ENCODE measurements at places on chromosomes 16 and 17.

DNA sequence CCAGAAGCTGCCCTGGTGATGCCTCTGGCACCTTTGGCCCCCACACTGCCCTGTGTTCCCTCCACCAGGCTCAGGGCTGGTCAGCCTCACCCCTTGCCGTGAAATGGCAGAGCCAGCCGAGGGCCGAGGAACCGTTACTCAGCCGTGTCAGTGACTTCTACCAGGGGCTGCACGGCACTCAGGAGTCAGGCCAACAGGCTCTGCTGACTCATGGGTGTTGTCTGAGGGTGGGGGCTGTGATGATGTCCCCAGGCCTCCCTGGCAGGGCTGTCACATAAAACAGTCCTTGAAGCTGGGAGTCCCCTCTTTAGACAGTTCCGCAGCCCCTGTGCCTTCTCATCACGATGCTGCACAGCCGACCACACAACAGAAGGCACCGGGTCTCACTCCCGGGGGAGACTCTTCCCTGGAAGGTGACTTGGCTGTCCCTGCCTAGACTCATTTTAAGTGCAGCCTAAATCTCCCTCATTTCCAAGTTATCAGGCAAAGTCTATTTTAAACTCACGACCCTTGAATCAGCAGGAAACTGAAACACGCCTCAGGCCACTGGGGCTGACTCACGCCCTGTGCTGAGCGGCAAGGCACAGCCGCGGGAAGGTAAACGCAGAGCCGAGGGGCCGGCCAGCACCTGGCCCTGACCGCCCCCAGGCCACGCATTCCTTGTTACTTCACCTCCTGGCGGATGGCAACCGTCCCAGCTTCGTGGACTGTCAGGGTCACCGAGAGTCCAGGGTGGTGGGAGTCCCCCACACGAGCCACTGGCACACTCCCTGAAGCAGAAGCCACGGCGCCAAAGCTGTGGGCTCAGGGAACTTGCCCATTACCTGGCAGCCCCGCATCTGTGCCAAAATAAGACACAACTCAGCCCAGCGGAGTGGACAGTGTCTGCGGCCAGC, 102.6 kb downstream of the ZNF778 start:
- DNase-seq: no peak

GRCh38 chr17:40538019-40538935, 27.0 kb downstream of the CCR7 start:
- no peak for DNase-seq

DNA sequence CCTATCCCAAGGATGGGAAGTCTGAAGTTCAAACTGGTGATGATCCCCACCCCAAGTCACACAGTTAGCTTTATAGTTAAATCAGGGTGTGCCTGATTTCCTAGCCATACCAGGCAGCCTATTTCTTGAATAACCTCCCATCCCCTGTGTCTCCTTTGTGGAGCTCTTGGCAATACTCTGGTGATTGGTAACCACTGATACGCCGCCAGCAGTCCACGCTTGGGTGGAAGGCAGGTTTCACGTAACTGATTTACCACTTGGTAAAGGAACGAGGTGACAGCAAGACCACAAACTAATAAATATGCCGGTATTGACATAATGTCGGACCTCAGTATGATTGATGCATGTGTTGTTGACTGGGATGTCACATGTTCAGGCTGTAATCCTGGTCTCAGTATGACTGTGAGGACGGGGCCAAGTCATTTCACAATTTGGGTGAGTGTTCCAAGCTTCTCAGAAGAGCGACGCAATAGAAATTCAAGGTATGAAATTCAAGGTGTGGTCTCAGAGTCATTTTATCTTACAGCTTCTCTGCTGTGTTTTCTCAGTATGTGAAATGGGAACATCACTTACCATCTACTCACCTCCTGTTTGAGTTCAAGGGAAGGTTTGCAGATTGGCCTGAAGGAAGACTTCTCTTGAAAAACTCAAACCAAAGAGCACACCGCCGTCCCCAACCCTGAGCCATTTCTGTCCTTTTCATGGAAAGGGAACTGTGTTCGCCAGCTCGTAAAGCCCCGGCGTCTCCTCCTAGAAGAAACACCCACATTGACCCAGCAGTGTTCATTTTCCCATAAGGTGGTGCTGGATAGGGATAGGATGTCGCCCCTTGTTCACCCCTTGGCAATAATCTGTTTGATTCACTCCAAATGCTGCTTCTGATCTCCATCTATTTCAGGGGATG, 678.9 kb downstream of the WWOX start:
- no peak for DNase-seq

GRCh38 chr16:64206862-64207261, 915.0 kb downstream of the CDH11 start:
- DNase-seq: no peak

DNA sequence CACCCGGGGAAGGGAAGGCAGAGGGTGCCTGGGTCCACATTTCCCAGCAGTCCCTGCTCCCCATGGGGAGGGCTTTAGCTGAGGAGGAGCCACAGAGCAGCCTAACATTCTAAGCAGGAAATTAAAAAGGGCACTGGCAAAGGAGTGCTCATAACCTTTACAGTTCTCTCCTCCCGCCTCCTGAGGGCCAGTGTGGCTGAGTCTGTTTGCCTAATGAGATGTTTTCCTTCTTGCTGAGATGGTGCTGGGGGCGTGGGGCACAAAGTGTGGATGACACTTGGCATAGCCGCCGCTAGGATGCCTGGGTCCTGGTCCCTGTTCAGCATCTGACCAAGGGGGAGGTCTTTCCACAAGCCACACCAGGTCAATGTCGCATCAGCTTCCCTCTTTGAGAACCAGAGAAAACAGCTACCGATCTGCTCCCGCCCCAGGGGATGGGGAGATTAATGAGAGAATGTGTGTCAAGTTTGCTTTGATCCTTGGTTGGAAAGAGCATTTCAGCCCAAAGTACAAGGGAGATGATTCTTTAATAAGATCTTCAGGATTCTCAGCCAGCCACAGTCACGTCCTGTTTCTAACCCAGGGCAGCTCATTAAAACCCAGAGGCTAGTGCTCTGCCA, 5.8 kb downstream of the KIF18B start:
- DNase-seq: no peak

DNA sequence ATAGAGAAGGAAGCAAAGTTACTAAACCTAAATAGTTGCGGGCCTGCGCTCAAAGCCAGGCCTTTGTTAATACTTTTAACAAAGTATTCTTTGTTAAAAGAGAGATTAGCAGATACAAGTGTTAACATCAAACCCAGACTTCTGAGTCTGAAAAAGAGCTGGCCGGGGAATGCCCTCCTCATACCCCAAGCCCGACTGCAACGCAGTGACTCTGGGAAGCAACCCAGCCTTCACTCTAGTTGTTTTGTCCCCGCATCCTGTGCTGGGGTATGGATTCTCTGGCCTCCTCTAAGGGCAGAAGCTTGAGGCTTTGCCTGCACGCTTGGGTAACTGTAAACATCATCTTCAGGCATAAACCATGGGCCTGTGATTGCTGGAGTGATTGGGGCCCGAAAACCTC, 48.3 kb downstream of the ADCY7 start:
- no peak for DNase-seq

DNA sequence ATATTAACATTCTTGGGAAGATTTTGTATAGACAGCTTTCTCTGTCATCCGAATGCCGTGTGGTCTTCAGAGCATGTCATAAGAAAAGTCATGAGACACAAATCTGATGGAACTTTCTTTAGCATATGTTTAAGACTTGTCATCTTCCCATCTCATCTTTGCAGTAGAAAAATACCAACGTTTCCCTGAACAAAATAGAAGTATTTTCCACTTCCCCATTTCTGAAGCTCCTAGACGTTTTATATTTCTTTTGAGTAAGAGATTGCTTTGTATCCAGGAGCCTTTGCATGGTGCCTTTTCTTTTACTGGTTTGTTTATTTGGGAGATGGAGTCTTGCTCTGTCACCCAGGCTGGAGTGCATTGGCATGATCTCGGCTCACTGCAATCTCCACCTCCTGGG, 235.1 kb downstream of the PRKCA start:
- no peak for DNase-seq

- no peak for DNase-seq
Measured at GRCh38 chr16:71966932-71967331, 33.3 kb downstream of the PKD1L3 start.

DNA sequence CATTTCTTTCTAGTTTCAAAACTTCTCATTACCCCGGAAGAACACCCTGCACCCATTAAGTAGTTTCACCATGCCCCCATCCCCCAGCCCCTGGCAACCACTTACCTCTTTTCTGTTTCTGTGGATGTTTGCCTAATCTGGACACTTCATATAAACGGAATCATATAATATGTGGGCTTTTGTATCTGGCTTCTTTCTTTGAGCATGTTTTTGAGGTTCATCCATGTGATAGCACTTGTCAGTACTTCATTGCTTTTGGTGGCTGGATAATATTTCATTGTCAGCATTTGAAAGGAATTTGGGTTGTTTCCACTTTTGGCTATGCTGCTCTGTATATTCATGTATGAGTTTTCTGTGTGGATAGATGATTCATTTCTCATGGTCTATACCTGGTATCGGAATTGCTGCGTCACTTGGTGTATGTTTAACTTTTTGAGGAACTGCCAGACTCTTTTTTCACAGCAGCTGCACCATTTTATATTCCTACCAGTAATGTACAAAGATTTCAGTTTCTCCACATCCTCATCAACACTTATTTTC, 30.0 kb upstream of the SLC5A10 start:
- no peak for DNase-seq

DNA sequence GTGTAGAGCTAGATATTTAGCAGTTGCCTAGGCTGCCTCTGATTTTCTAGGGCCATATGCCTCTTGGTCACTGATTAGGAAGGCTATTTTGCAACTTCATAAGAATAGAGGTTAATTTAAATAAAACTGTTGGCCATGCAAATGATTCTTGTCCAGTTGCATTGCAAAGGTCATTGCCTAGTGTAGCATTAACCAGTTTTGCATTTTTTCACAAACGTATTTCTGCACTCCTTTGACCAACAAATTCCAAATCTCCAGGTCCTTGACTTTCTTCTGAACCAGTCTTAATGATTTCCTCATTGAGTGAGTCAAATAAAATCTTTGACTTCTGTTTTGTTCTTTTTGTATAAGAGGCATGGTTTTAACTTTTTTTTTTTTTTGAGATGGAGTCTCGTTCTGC, 33.5 kb downstream of the ERCC4 start:
- no peak for DNase-seq

DNA sequence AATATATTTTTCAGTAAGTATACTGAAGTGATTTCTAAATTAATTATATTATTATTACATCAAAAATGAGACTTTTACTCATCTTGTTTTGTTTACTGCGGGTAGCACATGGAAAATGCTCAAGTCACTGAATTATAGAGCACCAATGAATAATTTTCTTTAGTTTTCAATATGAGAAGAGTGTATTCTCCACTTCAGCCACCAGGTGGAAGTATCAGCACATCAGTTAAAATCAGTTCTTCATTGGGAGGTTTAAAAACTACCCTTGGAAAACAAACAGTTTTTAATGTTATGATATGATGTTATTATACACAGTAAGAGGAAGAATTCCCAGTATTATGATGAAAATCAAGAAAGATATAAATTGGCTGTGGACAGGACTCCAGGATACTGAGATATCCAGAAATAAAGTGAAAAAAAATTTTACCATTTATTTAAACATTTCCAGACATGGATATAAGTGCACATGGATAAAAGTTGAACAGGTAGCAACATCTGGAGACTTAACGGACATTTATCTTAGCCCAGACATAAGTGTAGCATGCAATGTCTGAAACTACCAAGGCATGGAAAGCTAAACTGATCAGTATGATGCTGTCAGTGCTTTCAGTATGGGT, 467.3 kb downstream of the KCNJ2 start:
- DNase-seq: peak; percentile 42

- DNase-seq: no peak
Measured at GRCh38 chr16:53545433-53545832, 42.4 kb upstream of the AKTIP start.

GRCh38 chr17:1710807-1711553, 803 bp upstream of the TLCD2 start:
- DNase-seq: no peak

DNA sequence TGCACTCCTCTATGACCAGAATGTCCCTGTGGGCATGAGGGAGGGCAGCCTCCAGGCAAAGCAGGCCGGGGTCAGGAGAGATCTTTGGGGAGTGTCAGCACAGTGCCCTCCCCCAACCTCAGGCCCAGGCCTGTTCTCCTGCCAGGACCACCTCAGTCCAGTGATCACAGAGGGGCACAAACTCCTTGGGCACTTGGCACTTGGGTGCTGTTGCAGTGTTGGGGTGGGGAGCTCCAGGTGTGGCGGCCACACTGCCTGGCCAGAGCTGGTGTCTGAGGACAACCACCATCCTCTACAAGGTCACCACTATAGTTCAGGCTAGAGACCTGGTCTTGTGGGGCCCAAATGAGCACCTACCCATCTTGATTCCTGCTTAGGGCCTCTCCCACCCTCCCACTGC, 37.2 kb downstream of the SMPD3 start:
- DNase-seq: no peak

DNA sequence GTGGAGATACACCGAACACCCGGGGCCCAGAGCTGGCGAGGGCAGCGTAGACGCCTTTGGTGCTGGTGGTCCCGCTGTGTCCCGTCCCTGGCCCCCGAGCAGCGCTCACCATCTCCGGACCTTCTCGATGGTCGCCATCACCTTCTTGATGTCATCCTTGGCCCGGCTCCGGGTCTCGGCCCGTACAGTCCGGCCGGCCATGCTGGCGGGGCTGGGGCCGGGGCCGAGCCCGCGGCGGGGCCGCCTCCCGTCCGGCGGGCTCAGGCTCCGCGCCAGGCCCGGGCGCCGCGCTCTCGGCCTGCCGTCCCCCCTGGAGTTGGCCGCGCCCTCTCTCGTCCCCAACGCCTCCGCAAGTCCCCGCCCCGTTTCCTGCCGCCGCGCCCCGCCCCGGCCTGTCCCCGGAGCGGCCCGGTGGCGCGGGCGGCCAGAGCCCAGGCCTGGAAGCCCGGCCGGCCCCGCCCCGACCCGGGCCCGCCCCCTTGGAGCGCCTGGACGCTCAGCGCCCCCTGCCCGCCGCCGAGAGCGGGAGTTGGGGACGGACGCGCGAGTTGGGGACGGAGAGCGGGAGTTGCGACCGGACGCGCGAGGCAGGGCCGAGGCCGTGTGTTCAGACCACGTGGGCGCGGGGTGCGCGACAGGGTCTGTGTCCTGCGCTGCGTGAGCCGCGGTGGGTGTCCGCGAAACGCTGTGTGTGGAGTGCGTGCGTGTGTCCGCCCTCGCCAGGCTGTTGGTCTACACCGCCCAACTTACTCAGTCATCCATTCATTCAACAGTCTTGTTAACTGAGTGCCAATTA, at the start of gene BCL7C:
TSS of gene BCL7C (minus strand) at position 334 of the 796 bp plus-strand sequence. CDS start at position 201, 133 bp downstream.
- DNase-seq: peak; percentile 97

GRCh38 chr17:73172252-73172651, 7.4 kb downstream of the SSTR2 start:
- no peak for DNase-seq

DNA sequence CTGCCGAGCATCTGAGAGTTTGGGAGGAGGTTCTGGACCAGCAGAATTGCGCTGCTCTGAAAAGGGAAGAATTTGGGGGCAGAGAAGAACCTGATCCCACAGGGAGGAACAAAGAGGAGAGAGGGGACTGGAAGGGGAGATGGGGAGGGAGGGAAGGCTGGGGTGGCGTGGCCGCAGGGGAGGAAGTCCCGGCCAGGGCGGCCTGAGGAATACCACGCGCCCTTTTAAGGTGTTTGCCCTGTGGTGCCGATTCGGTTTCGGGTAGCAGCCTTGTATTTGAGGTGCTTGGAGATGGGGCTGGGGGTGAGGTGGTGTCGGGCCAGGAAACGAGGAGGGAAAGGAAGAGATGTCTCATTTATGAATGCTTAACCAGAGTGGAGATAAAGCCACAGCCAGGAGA, 51.3 kb downstream of the AKAP1 start:
- DNase-seq: no peak

GRCh38 chr16:12484972-12485371, 318.7 kb downstream of the CPPED1 start:
- no peak for DNase-seq

GRCh38 chr16:84794186-84794585, 25.6 kb upstream of the CRISPLD2 start:
- no peak for DNase-seq
